Fibroblast of the conjunctiva (primary cell): ENCODE measurements at places on chromosomes 7 and 10.

- no peak for DNase-seq
These were observed 59.6 kb downstream of the ATOH7 start for GRCh38 chr10:68172324-68172723.

DNA sequence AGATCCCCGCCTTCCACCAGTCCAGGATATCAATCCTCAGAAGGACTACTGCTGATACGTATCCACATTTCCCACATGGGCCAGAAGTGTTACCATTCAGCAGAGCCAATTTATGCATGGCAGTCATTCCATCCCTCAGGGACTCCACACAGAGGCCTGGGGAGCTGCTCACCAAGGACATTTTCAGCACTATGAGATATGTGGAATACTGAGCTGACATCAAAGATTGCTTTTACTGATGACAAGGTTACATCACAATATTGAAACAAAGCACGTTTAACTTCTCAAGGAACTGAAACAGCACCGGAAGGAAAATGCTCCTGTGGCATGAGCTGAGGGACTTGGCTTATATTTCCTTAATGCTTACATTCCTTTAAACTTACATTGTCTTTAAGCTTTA lies 335.1 kb downstream of the BMPER start:
- no peak for DNase-seq

DNA sequence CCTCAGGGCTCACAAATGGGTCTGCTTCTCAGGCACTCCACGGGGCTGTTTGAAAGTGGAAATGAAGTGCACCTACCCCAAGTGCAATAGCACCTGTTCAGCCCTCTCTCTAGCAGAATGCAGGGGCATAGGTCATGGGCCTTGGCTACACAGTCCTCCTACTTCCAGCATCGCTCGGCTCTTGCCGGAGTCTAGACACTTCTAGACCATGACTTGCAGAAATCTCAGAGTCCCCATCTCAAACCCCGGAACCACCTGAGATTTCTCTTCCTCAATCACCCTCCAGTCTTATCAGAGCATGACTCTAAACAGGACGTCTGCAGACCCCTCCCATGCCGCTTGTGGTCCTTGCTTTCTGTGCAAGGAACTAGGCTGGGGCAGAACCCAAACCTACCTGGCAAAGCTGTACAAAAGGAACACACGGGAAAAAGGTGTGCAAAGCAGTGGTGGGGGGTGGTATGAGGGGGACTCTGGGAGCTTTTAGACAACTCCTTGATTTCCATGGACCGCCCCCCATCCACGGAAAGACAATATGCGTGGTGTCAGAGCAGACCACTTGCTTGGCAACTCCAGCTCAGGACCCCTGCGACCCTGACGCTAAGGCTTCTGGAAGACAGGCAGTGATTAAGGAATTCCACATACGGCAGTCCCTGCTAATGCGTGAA lies 13.8 kb downstream of the TMEM273 start:
- no peak for DNase-seq

DNA sequence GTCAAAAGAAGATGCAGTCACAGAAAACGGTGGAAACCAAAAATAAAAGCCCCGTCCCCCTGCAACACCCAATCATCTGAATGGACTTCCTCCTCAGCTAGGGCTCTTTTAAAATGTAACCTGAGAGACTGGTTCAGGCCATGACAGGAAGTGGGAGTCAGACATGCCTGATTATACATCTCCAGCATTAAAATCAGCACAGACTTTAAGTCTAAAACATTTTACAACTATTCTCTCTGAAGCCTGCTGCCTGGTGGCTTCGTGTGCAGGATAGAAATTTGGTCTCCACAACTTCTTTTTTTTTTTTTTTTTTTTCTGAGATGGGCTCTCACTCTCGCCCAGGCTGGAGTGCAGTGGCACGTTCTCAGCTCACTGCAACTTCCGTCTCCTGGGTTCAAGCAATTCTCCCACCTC lies 30.3 kb downstream of the HACD1 start:
- no peak for DNase-seq

- DNase-seq = no peak
These were observed 104.1 kb downstream of the GPR85 start for GRCh38 chr7:112982441-112983063.

- DNase-seq = no peak
These were observed 239.7 kb upstream of the HABP2 start for GRCh38 chr10:113313048-113313602.

DNA sequence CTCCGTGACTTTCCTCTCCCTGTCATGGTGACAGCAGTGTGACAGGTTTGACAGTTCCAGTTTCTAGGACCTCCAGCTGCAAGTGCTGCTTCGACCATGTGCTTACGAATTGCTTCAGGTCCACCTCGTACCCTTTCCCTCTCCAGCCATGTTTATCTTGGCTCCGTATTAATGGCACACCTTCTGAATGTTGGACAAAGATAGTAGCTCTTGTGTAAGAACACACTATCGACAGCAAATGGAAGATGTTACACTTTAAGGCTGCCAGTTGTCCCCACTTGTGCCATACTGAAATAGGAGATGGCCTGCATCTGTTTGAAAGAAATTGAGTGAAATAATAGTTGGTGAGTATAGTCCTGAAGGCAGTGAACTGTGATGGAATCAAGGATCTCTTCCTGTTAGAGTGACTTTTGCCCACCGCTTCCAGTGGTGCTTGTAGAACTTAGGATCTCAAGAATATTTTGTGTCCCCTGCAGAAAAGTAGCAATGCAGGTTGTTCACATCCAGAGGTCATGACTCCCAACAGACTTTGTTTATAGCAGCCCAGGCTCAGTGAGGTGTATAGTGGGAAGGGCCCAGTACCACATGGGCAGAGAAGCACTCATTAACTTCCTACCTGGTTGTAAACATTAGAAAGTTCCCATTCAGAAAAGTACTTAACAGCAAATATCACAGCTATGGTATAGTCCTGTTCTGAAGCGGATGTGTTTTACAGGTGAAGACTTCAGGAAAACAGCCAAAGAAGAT lies 629.7 kb upstream of the GALNT17 start:
- DNase-seq = no peak

- DNase-seq = no peak
These were observed 88.1 kb upstream of the PDCD4 start for GRCh38 chr10:110783509-110784107.

DNA sequence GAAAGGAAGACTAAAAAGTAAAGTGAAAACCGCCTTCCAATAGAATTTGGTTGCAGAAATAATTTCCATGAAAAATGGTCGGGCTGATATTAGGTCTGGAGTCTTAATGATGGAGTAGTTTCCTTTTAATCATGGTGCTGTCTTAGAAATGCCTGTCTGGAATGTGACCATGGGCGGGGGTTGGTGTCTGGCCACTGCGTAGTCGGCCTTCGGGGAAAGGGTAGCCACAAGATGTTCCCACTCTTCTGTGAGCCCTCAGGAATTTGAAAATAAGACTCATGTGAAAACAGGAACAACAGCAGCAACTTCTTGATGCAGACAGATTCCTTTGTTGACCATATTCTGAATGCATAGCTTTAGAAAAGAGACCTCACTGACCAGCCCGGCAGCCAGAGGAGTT lies 176.8 kb downstream of the KIAA1217 start:
- no peak for DNase-seq

- no peak for DNase-seq
These were observed 342.5 kb downstream of the RPS24 start for GRCh38 chr10:78375854-78376785.

DNA sequence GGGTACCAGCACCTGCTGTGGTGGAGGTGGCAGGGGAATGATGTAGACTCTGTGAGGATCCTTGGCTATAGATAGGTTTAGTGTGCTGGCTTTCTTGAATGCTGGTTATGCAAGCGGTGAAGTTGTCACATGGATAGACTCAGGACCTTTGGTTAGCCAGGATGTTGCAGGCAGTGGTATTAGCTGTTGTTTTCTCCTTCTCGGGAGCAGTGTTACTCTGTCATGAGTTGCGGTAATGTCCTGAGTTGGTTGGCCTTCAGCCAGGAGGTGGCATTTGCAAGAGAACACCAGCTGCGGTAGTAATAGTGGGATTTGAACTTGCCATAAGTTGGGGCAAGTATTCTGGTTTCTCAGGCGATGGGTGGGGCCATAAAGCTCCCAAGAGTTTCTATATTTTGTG lies 10.8 kb downstream of the AGK start:
- no peak for DNase-seq

DNA sequence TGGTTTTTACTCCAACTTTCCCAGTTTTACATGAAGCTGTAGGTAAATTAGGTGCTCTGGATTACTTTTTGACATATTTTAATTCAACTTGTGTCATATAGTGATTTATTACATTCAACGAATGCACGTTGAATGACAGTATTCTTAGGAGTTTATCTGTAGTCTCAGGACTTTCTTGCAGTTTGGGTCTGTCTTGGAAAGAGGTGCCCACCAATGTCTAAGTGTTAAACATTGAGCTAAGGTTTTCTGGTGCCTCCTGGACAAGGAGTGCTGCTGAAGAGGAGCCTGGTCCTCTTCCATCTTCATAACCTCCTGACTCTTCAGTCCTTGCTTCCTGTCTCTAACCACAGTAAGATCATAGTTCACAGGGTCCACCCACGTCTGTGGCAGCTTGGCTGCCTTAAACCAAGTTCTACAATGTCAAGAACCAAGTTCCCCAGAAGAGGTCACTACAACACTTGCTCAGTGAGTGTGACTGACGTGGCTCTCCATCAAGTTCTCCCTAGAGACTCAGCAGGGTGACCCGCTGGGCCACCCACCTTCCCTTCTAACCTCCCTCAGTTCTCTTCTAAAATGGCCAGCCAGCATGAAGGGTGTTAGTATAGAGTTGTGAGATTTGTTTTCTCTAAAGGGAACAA lies 6.1 kb downstream of the NPY start:
- peak; percentile 8 for DNase-seq

- DNase-seq = no peak
These were observed 56.4 kb upstream of the HABP2 start for GRCh38 chr10:113496111-113497109.

DNA sequence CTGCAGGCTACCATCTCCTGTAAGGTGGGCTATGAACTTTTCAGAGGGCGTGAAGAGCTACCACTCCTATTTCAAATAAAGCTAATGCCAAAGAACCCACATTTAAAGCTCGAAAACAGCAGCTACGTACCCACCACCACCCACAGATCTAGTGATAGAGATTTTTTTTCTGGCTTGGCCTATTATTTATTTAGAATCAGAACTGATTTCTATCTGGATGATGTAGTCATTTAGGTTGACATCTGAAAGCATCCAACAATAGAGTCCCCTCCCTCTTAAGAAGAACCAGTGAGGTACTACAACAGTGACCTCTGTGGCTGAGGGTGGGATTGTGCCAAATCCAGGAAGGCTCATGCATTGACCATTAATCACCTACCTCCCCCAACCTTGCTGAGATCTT lies 113.8 kb upstream of the ADO start:
- DNase-seq = no peak

- no peak for DNase-seq
These were observed 121.5 kb downstream of the TWIST1 start for GRCh38 chr7:18995811-18996426.

GRCh38 chr10:27890971-27891370 lies 107.9 kb downstream of the ODAD2 start:
- DNase-seq = no peak

- no peak for DNase-seq
These were observed 215.6 kb downstream of the ELFN1 start for GRCh38 chr7:1885465-1886226.

- DNase-seq = no peak
These were observed 52.3 kb downstream of the SKIDA1 start for GRCh38 chr10:21473135-21473534.

DNA sequence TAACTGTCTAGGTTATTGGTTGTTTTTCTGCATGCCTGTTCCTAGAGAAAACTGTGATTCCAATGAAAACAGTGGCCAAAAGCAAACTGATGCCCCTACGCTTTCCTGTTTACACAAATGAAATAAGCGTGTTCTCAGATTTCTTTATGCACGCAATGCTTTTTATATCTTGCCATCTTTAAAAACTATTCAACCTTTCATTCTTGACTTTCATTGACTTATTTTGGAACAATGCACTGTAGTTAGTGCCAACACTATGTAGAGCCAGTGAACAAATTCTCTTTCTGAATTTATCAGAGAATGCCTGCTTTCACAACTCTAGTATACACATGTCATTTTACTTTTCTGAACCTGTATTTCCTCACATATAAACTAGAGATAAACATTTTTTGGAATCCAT lies 86.6 kb downstream of the CABCOCO1 start:
- no peak for DNase-seq

- no peak for DNase-seq
These were observed 70.5 kb downstream of the SH3PXD2A start for GRCh38 chr10:103784723-103785418.

- peak; percentile 12 for DNase-seq
These were observed 73.6 kb downstream of the AHCYL2 start for GRCh38 chr7:129298268-129298893.

GRCh38 chr7:158110034-158110590 lies 477.5 kb downstream of the PTPRN2 start:
- DNase-seq = no peak
